ENCODE measurements at places on chromosomes 7 and 10.

- no peak for DNase-seq
Measured at GRCh38 chr10:34047389-34047788, 712.9 kb upstream of the NRP1 start.

DNA sequence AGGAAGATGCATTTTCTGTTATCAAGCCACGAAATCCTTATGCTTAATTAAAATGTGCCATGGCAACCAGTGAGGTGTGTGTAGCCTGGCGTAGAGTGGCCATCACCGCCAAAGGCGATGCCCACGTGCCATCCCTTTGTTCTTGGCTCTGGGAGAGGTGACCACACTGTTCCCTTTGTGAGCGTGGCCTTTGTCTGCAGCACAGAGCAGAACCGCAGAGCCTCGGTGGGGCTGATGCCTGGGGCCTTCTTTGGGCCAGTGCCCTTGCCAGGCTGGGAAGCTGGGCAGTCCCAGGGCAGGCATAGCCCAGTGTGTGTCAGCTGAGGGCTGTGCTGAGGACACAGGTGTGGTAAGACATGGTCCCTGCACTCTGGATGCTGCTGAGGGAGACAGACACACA is 48.3 kb downstream of the BUB3 start:
- no peak for DNase-seq

DNA sequence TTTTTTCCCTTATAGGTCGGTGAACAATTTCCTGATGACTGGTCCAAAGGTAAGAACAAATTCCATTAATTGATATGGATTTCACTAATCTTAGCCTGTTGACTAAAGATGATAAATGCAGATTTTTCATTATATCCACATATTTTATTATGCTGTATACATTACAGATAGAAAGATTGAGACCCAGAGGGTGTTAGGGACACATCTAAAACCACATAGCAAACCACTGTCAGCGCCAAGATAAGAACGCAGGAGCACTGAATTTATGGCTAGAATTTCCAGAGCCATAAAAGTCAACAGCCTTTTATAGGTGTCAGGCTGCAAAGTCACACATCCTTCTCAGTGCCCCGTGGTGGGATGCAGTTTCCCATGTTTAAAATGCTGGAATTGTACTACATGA is 16.2 kb downstream of the WNT8B start:
- no peak for DNase-seq

DNA sequence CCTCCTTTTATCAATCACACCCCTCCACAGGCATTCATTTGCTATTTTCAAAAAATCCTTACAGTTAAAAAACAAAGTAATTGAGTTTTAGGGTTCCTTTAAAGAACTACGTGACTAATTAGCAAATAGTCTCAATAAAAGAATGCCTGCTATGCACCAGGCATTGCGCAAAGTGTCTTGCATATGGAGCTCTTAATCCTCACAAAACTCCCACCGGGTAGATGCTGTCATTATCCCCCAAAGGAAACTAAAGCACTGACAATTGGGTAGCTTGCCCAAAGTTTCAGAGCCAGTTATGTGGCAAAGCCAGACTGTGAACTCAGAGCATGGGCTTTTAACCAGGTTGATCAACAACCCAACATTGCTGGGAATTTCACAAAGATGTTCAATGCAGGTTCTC is 305.7 kb downstream of the ELMO1 start:
- no peak for DNase-seq

GRCh38 chr7:39212876-39213275 is 235.2 kb downstream of the POU6F2 start:
- no peak for DNase-seq

DNA sequence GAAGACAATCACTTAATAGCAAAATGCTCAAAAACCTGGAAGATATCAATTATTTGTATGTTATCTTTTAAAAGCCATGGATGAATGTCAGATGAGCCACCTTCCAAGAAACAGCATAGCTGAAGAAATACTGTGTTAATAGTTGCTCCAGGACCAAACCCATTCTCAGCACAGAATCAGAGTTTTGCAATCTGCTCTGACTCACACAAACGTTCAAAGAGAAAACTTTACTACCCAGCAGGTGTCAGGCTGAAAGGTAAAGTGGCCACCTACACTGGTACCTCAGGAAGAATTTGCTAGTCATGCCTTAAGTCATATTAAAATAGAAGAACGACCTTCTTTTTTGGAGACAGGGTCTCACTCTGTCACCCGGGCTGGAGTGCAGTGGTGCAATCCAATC is 526.5 kb downstream of the PARD3 start:
- no peak for DNase-seq

GRCh38 chr10:133462512-133463305 is 9.0 kb downstream of the SCART1 start:
- no peak for DNase-seq

GRCh38 chr10:124550293-124551034 is 88.8 kb downstream of the LHPP start:
- no peak for DNase-seq

DNA sequence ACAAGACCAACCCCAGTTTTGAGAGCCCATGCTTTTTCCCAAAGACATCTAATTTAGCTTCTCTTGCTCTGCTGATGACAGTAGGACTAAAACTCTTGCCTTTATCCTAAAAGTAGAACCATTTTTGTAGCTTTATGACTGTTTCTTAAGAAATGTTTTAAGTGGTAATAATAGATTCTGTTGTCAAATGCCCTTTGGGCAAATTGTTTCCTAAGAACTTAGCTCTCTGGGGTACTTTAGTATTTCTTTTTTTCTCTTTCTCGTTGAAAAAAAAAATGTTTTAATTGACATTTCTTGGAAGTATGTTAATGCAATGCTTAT is 157.4 kb downstream of the ARID5B start:
- DNase-seq = no peak

DNA sequence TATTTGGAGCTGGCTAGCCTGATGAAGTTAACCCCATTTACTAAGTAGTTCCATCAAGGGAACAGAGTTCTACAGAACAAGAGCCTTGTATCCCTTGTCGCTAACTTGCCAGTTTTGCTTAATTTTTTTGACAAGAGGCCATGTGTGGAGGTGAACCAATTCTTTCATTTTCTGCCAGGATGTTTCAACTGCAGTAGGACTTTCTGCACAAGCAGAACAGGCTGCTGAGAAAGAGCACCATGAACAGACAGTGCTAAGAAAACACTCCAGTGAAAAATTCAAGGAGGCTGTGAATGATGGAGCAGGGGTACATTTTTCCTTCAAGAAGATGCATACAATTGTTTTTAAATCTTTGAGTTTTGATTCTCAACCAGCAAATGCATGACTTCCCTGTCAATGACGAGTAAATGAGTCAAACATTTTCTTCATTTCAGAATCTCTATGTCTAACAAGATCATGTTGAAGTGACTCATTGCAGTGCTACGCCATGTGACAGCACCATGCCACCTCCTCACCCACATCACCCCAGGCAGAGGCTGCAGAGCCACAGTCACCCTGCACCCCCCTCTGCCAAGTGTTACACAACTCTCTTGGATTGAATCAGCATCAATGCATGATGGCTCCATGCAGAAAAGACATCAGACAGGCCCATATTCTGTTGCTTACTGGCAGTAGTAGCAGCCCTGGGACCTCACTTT is 193.1 kb downstream of the COBL start:
- no peak for DNase-seq

DNA sequence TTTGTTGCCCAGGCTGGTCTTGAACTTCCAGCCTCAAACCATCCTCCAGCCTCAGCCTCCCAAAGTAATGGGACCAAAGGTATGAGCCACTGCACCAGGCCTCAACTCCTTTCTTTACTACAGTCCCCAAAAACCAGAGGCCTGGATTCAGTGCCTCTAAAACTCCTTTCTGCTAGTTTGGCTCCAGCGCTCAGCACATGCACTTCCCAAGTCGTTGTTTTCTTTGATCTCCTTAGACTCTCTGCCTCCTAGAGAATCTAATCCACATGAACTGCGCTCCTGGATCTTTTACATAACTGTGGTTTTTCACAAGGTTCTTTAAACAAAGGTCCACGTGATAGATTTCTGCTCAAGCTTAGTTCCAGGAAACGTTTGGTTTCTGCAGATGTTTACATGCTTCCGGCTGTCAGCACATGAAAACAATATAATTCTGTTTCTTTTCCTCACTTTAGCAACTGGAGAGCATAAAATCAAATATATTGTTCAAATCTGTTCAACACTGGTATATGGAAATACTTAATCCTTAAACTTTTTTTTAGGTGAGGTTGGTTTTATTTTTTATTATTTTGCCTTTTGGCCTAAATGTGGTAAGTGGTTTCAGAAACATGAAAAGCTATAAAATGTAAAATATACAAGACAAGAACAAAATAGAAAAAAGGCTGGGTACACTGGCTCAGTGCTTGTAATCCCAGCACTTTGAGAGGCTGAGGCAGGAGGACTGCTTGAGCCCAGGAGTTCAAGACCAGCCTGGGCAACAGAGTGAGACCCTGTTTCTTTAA is 270.5 kb upstream of the MKLN1 start:
- DNase-seq = no peak

GRCh38 chr10:79938728-79939406 is 10.0 kb downstream of the SFTPD start:
- no peak for DNase-seq

GRCh38 chr10:28396331-28396730 is 93.5 kb upstream of the MPP7 start:
- DNase-seq = no peak

DNA sequence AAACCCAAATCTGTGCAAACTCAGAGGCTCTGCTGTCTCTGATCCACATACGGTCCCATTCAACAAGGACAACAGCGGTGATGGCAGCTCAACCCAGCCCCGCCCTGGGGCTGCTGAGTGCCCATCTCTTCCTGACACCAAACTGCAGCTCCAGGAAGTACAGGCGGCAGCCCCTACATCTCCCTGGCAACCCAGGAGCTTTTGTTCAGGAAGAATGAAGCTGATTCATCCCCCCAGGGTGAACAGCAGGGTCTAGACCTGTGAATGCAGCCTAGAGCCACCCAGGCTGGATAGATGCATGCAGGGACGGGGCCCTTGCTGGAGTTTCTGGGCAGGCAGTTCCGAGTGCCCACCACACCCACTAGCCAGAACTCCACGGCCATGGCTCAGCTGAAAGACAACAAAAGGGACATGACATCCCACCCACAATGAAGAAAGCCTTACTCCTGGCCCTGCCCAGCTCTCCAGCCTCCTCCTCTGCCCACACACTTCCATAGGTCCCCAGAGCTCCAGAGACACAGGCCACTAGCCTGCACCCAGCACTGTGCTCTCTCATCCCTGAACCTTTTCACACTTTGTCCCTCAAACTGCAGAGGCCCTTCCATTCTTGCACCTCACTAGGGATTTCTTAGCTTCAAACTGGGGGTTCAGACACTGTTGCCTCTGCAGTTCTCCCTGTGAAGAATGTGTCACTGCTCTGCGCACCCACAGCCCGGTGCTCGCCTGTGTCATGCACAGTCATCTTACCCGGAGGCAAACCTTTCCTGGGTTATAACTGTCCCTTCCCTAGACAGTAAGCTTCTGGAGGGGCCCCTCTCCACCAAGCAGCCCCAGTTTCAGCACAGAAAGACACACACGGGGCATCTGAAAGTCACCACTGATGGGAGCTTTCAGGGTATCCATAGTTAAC is 99.1 kb downstream of the GRID1 start:
- DNase-seq = no peak

DNA sequence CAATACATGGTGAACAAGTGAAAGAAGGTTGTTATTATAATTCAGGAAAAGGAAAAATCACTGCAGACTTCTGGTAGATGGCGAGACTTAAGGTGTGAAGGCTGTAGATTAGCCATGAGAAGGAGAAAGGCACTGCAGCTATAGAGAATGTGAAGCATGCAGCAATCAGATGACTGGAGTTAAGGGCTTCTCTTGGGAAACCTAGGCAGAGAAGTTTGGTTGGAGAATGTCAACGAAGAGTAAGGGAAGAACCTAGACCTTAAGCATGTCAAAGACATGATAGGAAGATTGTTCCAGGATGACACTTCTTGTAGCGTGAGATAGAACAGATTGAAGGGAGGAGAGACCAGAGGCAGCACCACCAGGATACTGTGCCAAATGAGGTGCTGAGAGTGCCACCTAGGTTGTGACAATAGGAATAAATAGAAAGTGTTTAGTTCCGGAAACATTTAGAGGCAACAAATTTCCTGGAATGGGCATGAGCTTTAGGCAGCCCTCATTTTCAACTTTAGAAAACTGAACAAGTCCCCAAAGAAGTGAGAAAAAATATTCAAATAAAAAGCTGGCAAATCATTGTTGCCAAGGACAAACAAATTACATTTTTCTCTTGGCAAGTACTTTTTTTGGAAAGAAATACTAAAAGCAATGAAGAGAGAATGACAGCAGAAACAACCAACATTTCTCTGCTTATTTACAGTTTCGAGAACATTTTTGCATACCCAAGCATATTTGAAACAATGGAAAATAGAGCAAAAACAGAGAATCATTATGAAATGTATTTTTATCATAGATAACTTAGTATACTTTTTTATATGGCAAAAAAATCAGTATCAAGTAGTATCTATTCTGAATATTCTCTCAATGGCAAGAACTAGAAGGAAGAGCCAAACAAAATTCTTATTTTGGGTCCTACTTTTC is 4.9 kb downstream of the LRRC17 start:
- no peak for DNase-seq

GRCh38 chr7:103129702-103130549 is 19.0 kb downstream of the NAPEPLD start:
- DNase-seq = no peak

- no peak for DNase-seq
Measured at GRCh38 chr10:1171586-1171985, 115.4 kb downstream of the WDR37 start.

- no peak for DNase-seq
Measured at GRCh38 chr10:43843321-43844101, 194.8 kb upstream of the ZNF32 start.

DNA sequence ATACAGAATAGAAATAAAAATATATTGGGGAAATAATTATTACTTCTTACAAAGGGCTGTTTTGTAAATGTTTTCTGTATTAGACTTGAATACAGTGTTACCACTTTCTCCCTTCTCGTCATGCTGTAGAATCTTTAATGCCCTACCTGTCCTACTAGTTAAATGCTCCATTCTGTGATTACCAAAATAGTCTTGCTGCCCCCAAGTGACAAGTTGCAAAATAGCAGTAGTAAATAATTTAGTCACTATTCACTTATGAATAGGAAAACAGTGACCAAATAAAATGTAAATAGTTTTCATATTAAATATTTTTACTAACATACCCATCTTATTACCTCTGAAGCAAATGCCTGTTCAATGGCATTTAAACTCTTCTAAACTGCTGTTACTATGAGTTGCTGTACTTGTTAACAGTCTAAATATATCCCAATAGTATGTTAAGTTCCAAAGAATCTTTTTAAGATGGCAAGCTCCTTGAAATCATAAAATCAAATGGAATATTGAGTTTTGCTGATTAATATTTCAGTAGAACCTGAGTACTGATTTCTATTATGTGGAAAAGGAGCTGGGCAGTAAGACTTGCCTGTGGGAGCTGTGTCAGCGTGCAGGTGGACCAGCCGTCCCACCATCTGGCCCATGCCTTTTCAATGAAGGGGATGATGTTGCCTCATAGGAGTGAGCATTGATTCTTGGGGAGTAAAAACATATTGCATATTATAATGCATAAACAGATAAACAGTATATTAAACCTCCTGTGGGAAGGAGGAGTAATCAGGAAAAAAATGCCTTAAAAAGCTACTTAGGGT is 18.1 kb upstream of the OIT3 start:
- DNase-seq = no peak

GRCh38 chr7:55109404-55110167 is 90.8 kb downstream of the EGFR start:
- DNase-seq = no peak

All from stimulated activated CD8-positive, alpha-beta memory T cell treated with anti-CD3 and anti-CD28 coated beads, Interleukin-4, amount 100 ng/mL, for 1 hour (primary cell).